ENCODE measurements at places on chromosomes 1 and 21.

GRCh38 chr1:117650840-117651568 lies 45.2 kb downstream of the TENT5C start:
- DNase-seq = no peak

DNA sequence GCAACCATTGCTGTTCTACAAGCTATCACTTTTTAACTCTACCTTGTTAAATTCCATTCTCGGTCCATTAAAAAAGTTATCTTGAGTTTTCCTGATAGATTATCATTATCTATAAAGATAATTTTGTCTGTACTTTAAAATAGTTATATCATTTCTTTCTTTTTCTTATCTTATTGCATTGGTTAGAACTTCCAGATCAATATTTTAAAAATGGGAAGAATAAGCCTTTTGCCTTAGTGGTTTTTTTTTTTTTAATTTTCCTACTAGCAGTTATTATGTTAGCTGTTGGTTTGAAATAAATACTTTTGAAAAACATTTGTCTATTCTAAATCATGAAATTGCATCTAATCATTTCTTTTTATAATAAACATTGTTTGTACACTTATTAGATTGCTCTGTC lies 71.0 kb upstream of the ATF3 start:
- no peak for DNase-seq

GRCh38 chr1:86618358-86618757 lies 71.5 kb downstream of the CLCA4 start:
- no peak for DNase-seq

DNA sequence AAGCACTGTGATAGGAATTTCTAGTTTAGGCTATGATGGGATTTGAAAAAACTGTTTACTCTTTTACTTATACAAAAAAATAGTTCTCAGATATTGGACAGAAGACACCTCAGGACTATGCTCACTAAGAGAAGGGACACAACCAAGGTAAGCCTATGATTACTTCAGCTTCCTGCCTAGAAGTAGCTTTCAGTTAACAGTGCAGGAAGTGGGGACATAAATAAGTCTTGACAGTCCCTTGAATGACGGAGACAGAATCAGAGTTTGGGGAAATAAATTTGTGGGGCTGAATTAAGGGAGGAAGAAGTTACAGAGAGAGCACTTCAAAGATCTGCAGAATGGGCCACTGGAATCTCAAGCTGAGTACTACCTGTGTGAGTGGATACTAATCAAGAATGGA lies 53.8 kb upstream of the OLFM3 start:
- DNase-seq = no peak
